ENCODE measurements at places on chromosomes 16 and 17. TPM values are rescaled to one million over a fixed set of nuclear protein-coding genes. Genes with fewer than 3 reads are reported as not detected.

Gene GUCY2D
- 0.14 TPM for total RNA-seq

Gene RNF40
- 78.4 TPM for total RNA-seq

Gene PRSS21
- total RNA-seq: not detected

DNA sequence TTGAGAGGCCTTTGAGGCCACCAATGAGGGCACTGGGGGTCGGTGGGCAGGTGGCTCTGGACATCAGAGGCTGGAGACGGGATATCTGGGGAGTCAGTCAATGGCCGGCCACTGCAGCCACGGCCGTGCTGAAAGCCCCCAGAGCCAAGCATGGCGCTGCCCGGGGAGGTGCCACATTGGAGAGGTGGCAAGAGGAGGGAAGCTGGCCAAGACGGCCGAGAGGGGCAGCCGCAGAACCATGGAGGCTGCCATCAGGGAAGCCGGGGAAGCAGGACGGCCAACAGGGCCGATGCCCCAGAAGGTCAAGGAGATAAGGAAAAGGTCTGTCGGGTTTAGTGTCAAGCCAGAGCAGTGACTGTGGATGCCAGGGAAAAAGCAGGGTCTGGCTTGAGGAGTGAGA lies 9.8 kb downstream of the RTN4RL1 start:
- no peak for DNase-seq

DNA sequence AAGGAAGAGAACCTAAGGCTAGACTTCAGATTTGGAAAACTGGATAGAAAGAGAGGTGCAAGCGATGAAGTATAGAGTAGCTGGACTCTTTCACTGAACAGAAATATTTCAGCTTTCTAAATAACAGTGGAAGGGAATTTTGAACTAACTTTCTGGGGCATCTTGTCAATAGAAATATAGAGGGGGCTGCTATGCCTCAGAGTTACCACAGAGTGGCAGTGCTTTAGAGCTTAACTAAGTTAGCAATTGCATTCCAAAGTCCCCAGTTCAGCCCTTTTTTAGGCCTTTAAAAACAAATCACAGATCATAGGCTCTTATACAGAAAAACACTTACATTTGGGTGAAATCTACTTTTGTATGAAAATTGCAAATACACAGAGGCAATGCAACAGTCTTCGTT lies 154.2 kb upstream of the CDH8 start:
- no peak for DNase-seq

DNA sequence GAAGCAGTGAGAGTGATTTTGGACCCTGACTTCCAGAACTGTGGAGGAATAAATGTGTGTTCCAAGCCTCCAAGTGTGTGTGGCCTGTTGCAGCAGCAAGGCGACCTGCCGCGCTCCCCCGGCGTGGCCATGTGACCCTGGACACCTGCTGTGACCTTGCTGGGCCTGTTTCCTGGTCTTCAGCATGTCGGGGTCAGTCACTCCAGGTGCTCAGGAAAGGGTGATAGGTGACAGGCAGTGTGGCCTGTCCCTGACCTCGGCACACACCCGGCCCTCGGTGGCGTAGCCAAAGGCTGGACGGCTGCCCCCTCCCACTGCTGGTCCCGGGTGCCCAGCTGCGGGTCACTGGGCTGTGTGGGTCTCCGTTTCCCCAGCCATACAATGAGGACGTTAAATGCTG lies 31.8 kb upstream of the ZNF469 start:
- DNase-seq: no peak
